ENCODE measurements at places on chromosomes 7 and 10.

- no peak for DNase-seq
Observed at GRCh38 chr7:126804604-126805003, 448.1 kb downstream of the GRM8 start.

DNA sequence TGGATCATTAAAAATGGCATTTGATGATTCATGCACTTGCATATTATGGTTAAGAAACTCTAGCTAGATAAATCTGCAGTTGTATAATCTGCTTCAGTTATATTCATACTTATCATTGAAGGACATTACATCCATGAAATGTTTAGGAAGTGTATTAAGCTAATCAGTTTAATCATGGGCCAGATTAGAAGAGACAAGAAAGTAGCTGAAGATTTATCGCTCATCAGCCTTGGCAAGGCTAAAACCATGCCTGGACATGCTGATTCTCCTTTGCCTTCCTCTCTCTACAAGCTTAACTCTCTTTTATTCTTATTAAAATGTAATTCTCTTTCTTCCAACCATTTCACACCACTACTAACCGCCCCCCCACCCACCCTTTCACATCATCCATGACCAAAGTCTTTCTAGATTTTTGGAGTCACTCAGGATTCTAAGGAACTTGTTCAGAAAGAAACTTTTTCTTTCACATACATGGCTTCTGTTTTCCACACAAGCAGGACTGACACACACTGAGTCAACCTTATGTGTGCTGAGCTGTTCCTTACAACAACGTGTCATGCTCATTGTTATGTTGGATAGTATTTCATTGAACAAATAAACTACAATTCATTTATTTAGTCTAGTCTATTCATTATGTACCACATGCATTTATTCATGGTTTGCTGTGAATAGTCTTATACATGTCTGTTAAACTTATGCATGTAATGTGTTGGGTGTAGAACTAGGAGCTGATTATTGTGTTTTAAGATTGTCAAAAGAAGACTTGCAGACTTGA is 227.3 kb upstream of the SP8 start:
- DNase-seq: no peak

GRCh38 chr10:61592581-61592980 is 70.1 kb upstream of the CABCOCO1 start:
- no peak for DNase-seq

DNA sequence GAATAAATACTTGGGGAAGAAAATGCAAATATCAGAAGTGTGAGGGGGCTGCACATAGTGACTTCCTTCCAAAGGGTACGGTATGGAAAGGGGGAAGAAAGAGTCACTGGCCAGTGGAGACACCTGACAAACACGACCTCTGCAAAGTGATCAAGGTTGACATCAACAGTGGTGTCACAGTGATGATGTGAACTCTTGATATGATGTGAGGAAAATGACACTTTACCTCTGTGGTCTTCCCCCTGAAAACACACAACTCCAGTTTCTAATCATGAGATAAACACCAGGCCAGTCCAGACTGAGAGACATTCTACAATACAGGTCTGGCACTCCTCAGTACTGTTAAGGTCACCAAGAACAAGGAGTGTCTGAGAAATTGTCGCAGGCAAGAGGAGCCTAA is 169.7 kb downstream of the BUB3 start:
- DNase-seq: no peak

DNA sequence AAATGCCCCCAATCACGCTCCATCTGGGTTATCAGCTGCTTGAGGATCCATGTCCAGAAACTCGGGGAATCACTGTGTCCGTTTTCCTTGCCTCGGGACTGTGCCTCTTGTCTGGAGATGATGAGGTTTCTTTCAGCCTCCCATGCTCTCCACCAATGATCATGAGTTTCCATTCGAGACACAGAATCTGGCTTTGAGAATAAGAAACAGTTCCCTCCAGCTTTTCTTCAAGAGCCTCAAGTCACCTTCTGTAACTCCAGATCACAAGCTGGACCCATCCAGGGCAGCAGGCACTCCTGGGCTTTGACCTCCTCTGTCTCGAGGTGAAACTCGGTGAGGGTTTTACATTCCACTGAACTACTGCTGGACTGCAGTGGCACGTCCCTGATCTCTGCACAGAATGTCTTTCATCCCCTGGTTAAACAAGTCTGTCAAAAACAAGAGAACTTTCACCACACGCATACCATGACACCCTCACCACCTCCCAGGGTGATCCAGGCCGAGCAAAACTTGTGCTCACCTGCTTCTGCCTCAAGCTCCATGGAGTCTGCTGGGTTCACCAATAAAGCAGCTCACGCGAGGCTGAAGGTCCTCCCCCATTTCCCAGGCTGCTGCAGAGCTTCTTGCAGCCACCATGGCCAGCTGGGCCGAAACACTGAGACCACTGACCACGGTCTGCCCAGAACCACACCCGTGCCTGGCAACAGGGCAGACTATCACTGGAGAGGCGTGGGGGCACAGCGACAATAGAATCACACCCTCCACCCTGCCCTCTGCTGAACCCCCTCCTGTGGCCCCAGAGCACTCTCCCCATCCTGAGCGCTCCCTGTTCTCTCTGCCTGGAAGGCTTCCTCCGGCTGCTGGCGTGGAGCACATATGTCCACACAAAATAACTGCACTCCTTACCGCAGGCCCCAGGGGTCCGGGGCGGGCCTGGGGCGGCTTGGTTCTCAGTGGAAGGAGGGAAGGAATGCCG is 25.1 kb downstream of the MAT1A start:
- DNase-seq: no peak

Data from heart left ventricle (tissue), 16 donors.